ENCODE measurements at places on chromosomes 7 and 10. TPM values are rescaled to one million over a fixed set of nuclear protein-coding genes. Genes with fewer than 3 reads are reported as not detected.

ANKRD61 gene
- total RNA-seq: not detected

SPDYE2B gene
- not detected for total RNA-seq

RBP4 gene
- total RNA-seq: 2.8 TPM

UPK3BL2 gene
- total RNA-seq: 20.6 TPM

PDGFA gene
- 50.6 TPM for total RNA-seq

ENO4 gene
- 0.31 TPM for total RNA-seq

DNA sequence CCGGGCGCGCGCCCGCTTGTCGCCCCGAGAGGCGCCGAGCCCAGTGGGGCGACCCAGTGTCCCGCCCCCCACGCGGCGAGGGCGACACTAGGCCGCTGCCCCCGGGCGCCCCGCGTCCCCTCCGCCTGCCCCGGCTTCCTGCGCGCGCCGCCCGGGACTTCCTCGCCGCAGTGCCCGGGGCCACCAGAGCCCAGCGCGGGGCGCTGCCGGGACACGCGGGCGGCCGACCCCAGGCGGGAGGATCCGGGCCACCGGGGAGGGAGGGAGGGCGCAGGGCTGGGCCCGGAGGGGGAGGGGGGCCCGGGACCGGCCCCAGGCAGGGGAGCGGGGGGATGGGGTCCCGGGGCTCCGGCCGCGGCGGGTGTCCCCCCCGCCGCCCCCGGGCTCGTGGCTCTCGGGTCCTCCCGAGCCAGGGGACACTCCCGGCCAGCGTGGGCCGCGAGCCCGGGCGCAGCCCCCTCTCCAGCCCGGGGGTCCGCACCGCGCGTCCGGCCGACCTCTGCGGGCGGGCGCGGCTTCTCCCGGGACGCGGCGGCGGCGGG lies 435 bp upstream of the PWWP2B start:
- DNase-seq: peak; percentile 78

DNA sequence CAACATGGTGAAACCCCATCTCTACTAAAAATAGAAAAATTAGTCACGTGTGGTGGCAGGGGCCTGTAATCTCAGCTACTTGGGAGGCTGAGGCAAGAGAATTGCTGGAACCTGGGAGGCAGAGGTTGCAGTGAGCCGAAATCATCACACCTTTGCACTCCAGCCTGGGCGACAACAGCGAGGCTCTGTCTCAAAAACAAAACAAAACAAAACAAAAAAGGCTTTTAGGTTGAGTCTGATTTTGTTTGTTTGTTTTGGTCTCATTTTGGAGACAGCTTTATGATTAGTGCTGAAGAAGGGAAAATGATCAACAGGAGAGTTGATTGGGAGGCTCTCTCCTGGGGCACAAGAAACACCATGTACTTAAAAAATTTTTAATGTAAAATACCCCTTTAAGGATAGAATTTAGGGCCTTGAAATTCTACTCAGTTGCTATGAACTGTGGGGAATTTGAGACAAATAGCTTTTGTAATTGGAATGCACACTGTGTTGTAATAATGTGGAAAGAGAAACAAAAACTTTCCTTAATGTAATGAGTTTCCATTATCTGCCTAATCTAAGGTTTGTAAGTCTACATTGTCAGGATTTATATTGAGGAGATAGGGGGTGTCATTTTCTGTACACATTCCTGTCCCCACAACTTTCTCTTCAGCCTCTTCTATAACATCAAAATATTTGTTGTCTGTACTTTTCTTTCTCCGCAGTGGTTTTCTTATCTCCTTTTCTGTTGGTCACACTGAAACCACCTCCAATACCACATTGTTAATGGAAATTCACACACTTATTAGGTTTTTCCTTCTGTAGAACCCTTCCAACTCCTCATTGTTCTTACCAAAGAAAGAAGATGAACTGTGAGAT lies 41.3 kb downstream of the ARID5B start:
- no peak for DNase-seq

GRCh38 chr7:24025094-24025493 lies 258.9 kb upstream of the NPY start:
- DNase-seq: peak; percentile 42

- no peak for DNase-seq
Observed at GRCh38 chr10:124629415-124629814, 114.8 kb downstream of the FAM53B start.

DNA sequence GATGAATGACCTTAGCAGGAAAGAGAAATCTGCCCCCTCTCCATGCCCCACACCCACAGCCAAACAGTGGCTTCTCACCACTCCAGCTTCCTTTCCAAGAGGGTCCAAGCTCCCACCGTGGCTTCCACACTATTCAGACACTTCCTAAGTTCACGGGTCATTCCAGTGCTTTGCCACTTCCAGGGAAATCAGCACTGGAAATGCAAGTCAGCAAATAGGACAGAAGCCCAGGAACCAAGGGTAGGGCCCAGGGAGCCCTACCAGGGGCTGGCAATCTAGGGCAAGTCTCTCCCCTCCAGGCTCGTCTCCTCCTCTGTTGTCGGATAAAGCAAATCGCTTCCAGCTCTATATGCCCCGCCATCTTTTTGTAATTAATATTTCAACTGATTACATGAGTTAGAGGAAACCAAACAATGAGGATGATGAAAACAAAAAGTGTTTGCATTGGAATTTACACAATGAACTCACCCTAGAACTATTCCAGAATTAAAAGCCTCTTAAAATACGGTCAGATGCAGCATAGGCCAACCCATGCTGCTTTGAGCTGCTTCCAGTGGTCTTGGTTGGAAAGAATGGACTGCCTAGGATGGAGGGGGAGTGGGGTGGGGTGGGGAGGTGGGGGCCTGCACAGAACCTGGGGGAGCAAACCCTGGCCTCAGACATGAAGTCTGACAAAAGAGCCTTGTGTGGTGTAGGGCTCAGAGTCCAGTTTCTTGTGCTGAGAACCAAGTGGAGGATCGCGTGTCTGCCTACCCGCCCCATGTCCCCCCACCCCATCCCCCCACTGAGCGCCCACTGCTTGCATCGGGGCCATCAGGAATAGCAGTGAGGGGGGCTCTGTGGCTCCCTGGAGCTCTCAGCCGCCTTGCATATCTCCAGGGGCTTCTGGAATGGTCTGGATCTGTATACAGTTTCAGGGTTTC lies 74.6 kb upstream of the CPXM2 start:
- no peak for DNase-seq

DNA sequence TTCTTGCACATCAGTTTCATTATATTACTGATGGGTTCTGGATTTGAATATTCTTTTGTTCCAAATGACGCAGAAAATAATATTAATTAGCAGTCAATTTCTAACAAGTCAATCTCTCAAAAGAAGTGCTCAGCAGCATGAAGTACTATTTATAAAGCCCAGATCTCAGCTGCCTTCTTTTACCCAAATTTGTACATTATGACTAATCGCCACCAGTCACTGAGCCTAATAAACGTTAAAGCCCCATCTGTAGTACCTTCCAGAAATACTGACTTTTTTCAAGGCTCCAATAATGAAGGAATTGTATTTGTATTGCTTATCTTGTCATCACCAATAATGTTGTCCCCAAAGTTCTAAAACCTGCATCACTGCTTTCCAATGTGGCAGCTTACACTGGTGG lies 540.2 kb downstream of the PARD3 start:
- no peak for DNase-seq

DNA sequence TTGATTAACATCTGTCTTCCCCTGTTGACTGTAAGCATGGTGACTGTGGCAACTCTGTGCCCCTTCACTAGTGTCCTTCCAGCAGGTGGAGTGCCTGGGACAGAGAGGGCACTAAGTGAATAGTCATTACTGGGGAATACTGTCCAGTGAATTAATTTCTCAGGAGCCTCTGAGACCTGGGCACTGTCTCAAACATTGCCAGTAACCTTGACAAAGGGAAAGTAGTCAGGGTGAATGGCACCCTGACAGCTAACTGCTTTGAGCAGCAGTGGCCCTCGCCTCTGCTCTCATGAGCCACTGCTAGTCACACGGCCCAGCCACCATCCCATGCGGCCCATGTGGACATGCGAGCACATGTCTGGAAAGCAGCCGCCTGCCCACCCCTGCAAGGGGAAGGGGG lies 13.1 kb upstream of the GRB10 start:
- no peak for DNase-seq

DNA sequence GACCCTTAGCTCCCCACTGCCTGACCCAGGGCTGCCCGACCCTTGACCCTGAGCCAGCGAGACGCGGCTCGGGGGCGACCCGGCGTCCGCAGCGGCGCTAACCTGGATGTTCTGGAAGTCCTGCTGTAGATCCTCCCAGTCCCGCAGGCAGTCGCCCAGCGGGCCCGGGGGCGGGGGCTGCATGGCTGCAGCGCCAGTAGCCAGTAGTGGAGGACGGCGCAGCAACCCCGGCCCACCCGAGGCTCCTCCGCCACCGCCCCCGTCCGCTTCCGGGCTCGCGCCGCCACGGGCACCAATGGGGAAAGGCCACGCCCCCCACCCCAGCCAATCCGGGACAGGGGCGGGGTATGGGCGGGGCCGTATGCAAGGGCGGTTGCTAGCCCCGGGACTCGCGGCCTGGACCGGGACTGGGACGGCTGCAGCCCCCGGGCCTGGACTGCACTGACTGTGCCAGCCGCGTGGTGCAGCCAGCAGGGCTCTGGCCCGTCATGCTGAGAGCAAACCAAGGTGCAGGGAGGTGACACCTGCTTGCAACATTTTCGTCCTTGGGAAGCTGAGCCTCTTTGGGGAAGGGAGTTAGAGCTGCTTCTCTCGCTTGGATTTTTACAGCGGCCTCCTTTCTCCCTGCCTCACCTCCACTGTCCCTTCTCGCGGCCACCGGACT lies at the start of gene TMEM120A:
TMEM120A (minus strand) TSS at position 208 of the 664 bp plus-strand sequence; CDS start at position 183, 25 bp downstream.
- DNase-seq: peak; percentile 97

DNA sequence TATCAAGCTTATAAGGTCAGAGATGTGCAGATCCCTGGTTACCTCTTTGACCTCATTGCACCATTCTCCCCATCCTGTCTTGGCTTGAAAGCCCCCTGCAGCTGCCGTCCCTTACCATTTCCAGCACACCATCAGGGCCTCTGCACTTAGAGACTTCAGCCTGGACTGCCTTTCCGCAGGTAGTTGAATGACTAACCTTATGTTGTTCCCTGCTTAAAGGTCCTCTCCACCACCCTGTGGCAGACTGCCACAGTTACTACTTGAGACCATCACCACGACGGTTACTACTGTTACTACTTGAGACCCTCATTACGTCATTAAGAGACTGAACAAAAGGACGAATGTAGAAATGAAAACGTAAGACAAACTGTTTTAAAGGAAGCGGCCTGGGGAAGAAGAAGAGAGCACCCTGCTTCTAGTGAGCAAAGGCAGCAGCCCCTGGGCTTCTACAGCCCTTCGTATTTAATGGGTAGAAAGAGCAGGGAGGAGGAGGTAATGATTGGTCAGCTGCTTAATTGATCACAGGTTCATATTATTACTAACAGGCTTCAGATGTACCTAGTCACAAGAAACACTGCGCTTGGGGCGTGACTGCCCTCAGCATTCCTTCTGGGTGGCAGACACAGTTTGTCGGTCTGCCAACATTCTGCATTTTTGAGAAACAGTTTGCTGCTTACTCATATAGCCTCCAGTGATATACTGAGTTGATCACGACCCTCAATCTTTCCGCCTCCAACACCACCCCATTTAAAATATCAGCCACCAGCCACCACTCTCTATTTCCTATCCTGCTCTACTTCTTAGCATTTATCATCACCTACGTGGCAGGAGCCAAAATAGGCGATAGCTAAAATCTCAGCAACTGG lies 74.1 kb upstream of the PARD3 start:
- no peak for DNase-seq

- peak; percentile 80 for DNase-seq
Observed at GRCh38 chr7:131581241-131582051, 25.0 kb upstream of the PODXL start.

DNA sequence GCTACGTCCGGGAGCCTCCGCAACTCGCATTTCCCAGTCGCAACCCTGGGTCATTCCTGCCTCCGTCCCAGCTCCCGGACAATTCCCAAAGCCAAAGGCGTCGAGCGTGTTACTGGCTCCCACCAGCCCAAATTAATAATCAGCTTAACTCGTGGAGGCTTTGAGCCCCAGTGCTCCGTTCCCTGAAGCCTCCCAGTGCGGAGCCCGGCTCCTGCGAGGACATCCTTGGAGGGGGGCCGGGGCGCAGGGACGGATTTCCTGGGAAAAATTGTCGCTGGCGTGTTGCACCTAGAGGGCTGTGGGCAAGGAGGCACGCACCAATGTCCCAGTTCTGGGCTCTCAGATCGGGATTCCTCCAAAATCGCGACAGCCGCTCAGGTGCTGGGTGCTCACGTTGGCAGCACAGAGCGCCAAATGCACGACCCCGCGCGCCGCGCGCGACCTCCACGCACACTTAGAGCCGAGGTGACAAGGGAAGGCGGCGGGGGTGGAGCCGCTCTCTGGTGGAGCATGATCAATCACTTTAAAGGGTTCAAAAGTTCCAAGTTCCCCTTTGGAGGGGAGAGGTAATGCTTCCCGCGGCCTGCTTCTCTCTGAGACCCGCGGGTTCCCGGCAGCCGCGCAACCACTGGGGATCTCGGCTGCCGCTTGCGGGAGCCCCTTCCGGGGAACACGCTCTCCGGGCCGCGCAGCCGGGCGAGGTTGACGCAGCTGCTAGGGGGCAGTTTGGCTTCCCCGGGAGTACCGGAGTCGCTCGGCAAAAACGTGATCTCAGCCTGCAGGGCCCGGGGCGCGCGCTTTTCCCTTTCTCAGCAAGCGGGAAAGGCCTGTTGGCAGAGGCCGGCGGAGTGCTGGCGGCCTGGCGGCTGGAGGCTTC lies 25.5 kb downstream of the SKIDA1 start:
- DNase-seq: peak; percentile 75

- DNase-seq: peak; percentile 79
Observed at GRCh38 chr7:91264924-91265681, 870 bp downstream of the FZD1 start.

- DNase-seq: no peak
Observed at GRCh38 chr10:131838966-131839742, 61.7 kb upstream of the PPP2R2D start.

DNA sequence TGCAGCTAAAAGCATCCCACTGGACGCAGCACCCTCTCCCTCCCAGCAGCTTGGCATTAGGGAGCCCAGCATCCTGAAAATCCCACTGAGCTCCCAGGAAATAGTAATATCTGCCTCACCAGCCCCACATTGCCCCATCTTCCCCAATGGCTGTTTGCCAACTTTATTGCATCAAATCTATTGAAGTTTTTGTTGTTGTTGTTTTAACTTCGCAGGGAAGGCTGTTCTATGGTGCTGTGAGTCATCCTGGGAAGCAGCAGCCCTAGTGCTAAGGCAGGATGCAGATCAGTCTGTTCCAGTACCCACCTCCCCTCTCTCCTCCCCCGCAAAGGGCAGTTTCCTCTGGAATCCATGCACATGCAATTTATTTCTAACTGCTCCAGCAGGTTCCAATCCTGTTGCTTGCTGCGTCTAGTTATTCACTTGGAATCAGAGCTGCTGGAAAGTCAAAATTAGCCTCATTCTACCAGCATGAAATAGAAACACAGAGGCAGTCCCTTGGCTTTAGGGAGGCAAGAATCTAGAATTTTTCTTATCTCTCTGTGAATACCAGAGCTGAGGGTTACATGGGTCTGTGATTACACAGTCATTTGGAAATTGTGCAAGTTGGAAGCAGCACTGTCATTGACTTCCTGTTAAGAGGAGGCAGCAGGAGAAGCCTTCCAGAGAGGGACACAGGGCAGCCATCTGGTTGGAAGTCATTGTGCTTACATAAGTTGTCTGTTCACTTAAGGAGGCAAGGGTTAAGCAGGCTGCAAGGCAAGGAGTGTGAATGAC lies 115.9 kb upstream of the CACUL1 start:
- no peak for DNase-seq
